ENCODE measurements at places on chromosomes 13 and 19. TPM values are rescaled to one million over a fixed set of nuclear protein-coding genes. Genes with fewer than 3 reads are reported as not detected.

GRCh38 chr19:1685046-1685445 is 32.6 kb upstream of the TCF3 start:
- no peak for DNase-seq
- H3K4me1 ChIP-seq = no peaks in the 10 kb centered on the region
- H3K27ac ChIP-seq = no peak overlapping the region
- no peak overlapping the region for H3K4me3 ChIP-seq
- no peaks in the 10 kb centered on the region for H3K27me3 ChIP-seq
- H3K36me3 ChIP-seq = no peaks in the 10 kb centered on the region

- no peak overlapping the region for H3K27ac ChIP-seq
- H3K27me3 ChIP-seq = no peaks in the 10 kb centered on the region
- no peak overlapping the region for H3K4me3 ChIP-seq
- no peak for DNase-seq
Measured at GRCh38 chr13:21364916-21365315, 94.2 kb downstream of the ZDHHC20 start.

- DNase-seq = no peak
- H3K4me3 ChIP-seq = no peak overlapping the region
- H3K4me1 ChIP-seq = no peaks in the 10 kb centered on the region
- no peaks in the 10 kb centered on the region for H3K36me3 ChIP-seq
- H3K27ac ChIP-seq = no peak overlapping the region
- H3K27me3 ChIP-seq = no peaks in the 10 kb centered on the region
Measured at GRCh38 chr13:109481040-109481439, 305.3 kb downstream of the IRS2 start.

DNA sequence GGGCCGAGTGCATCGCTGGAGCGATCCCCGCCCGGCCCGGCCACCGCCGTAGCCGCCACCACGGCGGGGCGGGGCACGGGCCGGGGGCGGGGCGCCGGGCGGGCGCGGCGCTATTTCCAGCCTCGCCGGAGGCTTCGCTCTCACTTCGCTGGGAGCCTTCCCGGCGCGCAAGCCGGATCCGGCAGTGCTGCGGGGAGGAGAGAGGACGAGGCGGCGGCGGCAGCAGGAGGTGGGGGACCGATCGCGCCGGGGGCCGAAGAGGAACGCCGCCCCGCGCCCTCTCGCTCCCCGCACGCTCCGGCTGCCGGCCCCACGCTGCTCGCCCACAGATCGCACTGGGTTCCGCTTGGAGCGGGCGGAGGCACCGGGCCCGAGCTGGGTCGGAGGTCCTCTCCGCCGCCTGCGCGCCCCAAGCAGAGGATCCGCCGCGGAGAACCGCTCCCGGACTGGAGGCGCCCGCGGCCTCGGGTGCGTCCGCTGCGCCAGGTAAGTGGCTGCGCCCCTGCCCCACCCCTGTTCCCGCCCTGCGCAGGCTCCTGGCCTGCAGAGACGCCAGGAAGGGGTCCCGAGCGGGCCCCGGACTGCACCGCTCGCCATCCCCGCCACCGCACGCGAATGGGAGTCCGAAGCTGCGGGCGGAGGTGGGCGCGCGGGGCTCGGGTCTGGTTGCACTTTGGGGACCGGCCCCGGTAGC is at the start of gene CHST8:
Gene CHST8 (plus strand): TSS at position 143 of the 694 bp plus-strand sequence. CDS start 67,309 bp downstream, outside the sequence.
- H3K4me3 ChIP-seq = no peak within 1 kb of the TSS
- no peak for DNase-seq
- H3K36me3 ChIP-seq = no peaks in the 10 kb centered on the region
- peaks cover 18% of the 10 kb centered on the region for H3K27me3 ChIP-seq
- H3K4me1 ChIP-seq = no peaks in the 10 kb centered on the region

GRCh38 chr13:80276371-80277289 is 64.3 kb downstream of the SPRY2 start:
- DNase-seq = no peak
- H3K4me1 ChIP-seq = 0 out of 2 replicates have a peak, but pooled peaks cover 4% of the 10 kb centered on the region
- no peak overlapping the region for H3K4me3 ChIP-seq
- no peaks in the 10 kb centered on the region for H3K27me3 ChIP-seq
- no peaks in the 10 kb centered on the region for H3K36me3 ChIP-seq

The BCAM gene
- 21.5 TPM for total RNA-seq

The SERP2 gene
- total RNA-seq = 0.18 TPM

The PDE4A gene
- total RNA-seq = 25.8 TPM
